ENCODE measurements at places on chromosomes 4 and X. TPM values are rescaled to one million over a fixed set of nuclear protein-coding genes. Genes with fewer than 3 reads are reported as not detected.

The FAM47B gene
- total RNA-seq = not detected

The SATL1 gene
- total RNA-seq = not detected

The PLAC8 gene
- total RNA-seq = not detected

The EXOC1 gene
- total RNA-seq = 26.9 TPM

The SMIM43 gene
- total RNA-seq = 4.5 TPM

The SRPX2 gene
- 160 TPM for total RNA-seq

The SLC16A2 gene
- total RNA-seq = 17.6 TPM

The MAP3K15 gene
- total RNA-seq = not detected

The IL2 gene
- total RNA-seq = not detected

The CT45A10 gene
- total RNA-seq = not detected

The SMIM10 gene
- total RNA-seq = 3.1 TPM

The SUPT20HL2 gene
- total RNA-seq = not detected

The RAB40A gene
- total RNA-seq = 0.64 TPM

The RNF212 gene
- total RNA-seq = 0.37 TPM
